ENCODE measurements at places on chromosomes 4 and X.

- no peak for DNase-seq
Observed at GRCh38 chrX:8042304-8042703, 115.1 kb upstream of the PNPLA4 start.

- no peak for DNase-seq
Observed at GRCh38 chr4:3034231-3034630, 40.1 kb downstream of the HTT-AS start.

DNA sequence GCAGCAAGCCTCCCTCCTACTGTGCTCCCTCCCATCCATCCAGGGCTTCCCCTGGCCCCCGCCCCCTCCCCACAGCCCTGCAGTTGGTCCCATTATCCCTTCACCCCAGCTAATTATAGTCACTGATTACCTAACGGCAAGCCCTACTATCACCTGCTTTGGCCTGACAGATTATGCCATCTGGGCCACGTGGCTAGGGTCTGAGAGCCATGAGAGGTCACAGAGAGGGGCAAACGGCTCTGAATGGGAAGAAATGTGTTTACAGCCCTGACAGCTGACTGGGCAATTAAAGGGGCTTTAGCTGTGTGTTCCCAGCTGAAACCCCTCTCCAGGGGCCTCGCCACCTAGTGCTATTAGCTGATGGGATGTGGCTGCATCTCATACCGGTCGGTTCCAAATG is 134.4 kb upstream of the CPEB2 start:
- DNase-seq: no peak

- DNase-seq: no peak
Observed at GRCh38 chr4:187172340-187172761, 448.7 kb upstream of the FAT1 start.

- DNase-seq: no peak
Observed at GRCh38 chr4:17013382-17014006, 115.0 kb upstream of the LDB2 start.

DNA sequence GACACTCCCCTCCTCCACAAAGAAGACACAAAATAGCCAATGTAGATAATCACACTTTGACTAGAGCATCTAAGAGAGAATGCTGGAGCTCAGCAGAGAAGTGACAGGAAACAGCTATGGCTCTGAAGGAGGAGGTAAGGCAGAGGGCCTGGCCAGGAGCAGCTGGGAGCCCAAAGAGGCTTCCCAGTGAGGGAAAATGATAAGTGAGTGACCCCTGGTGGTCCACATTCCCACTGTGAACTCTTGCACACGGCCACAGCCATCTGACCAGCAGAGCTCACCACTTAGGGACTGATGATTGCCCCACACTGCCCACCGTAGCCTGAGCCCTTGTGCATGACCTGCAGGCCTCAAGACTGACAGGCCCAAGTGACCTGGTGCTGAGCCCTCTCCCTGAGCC is 162.7 kb upstream of the GALNTL6 start:
- DNase-seq: no peak

DNA sequence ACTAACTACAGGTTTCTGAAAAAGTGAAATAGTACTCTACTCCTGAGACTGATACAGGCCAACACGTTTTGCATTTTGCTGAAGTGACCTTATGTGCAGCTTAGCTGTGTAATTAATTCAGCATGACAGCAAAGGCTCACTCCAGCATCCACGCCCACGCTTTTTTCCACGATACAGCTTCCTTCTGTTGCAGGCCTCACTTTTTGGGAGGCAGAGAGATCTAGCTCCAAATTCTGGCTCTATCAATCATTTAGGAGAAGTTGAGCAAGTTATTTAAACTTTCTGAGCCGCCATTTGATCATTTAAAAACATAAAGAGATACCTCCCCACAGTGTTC is 160.3 kb downstream of the AFAP1 start:
- no peak for DNase-seq

- DNase-seq: no peak
Observed at GRCh38 chrX:11665168-11666111, at the start of gene ARHGAP6. ARHGAP6 (minus strand) TSS chrX:11665920; CDS start chrX:11664828, 1,092 bp downstream.

DNA sequence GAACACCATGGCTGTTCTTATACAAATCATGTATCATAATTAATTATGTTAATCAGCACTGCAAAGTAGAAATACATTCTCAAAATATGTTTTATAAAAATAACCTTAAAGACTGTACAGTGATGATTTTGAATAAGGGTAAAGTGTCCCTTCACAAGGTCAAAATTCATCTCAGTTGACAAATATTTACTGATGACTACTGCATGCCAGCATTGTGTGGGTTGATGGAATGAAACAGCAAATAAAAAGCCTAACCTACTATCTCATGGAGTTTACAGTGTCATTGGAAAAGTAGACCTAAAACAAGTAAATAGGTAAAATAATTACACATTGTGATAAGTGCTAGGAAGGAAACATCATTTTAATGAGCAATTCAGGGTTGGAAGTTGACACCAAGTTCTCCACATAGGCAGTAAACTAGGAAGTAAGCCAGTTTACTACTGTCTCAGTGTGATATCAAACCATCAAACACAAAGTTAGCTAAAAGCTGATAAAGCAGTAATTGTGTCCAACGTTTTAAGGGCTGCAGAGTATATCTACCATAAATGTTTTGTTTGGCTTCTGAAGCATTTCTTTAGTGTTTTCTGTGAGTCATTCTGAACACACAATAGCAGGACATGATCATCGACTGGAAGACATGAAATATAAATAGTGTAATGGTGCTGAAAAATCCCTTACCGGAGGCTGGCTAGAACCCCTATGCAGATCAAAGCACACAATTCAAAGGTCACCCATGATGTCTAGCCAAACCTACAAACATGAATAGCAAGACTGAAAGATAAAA is 221.8 kb downstream of the DACH2 start:
- DNase-seq: no peak

GRCh38 chr4:6125103-6125651 is 75.2 kb downstream of the JAKMIP1 start:
- no peak for DNase-seq

DNA sequence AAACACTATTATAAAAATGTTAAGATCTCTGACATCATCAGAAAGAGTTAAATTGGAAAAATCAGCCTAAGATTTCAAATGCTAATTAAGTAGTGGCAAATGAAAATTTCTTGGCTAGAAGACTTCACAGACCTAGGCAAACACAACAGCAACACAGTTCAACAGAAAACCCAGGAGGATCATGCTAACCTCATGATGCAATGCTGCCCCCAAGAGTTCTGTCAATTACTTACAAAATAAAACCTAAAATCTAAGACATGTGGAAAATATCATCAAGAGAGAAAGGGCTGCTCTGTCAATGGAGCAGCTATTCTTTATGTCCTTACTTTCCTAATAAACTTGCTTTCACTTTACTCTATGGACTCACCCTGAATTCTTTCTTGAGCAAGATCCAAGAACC is 21.0 kb downstream of the S100G start:
- no peak for DNase-seq

DNA sequence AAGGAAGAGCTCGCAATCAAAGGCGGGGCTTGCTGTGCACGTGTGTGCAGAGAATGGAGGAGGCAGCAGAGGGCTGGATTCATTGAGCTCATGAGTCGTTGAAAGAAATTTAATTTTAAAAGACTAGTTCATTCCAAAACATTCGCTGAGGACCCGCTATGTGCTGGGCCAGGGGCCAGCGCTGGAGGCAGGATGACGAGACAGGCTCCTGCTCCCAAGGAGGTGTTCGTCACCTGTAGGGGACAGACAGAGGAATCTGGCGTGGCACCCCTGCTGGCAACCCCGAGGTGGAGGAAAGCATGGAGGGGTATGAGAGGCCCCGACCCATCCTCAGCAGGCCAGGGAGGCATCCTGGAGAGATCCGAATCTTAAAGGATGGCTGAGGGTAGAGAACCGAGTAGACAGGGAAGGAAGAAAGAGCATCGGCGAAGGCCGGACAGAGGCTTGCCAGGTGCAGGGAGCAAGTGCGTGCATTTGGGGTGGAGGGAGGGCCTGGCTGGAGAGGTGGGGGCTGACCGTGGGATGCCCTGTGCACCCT is 96.4 kb downstream of the CPZ start:
- DNase-seq: no peak

All from stimulated activated naive CD8-positive, alpha-beta T cell treated with anti-CD3 and anti-CD28 coated beads, Interleukin-15, amount 100 ng/mL, for 72 hours (primary cell).